T-helper 2 cell treated with Interferon-gamma antibody and Interleukin-4, amounts not matched to agents 5 μg/mL and 100 μg/mL, for 36 hours (primary cell): ENCODE measurements at places on chromosomes 16 and 17.

DNA sequence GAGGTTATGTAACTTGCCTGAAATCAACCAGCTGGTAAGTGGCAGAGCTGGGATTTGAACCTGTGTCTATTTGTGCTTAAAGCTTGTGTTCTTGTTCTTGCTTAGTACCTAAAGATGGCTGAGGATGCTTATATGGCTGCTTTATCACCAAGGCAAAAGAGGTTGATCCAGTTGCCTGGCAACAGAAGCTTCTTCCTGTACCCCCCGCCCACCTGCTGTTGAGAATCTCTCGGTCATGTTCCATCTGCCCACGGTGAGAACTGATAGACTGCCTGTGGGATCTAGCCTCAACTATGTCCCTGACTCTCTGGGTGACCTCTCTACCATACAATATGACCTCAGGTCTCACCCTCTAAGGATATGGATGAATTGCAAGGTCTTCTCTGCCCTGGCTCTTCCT lies 60.7 kb downstream of the ABCC6 start:
- peak; percentile 16 for DNase-seq
- no peak overlapping the region for H3K4me3 ChIP-seq
- no peaks in the 10 kb centered on the region for H3K36me3 ChIP-seq

DNA sequence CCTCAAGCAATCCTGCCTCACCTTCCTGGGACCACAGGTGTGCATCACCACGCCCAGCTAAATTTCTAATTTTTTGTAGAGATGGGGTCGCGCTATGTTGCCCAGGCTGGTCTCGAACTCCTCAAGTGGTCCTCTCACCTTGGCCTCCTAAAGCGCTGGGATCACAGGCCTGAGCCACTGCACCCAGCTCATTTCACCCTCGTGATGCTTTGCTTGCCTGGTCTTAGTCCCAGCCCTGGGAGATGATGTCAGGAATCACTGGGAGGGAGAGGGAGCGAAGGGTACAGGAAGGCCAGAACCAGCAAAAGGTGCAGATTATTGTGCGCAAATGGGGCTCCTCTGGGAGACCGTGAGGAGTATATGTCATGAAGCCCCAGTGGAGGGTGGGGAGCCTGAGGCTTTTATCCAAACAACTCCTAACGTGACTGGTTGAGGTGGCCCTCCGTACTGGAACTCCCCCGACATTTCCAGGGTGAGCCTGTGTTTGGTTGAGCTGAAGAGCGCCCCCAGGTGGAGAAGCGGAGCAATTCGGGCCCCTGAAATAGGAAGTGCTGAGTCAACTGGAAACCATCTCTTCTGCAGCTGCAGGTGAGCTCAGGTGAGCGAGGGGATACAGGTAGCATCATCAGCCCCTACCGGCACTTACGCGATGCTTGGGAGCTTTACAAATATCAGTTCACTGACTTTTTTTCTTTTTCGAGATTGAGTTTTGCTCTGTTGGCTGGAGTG lies 41.2 kb upstream of the HAPSTR1 start:
- no peaks in the 10 kb centered on the region for H3K27me3 ChIP-seq
- no peak for DNase-seq
- no peaks in the 10 kb centered on the region for H3K36me3 ChIP-seq

- peaks cover 9% of the 10 kb centered on the region for H3K4me1 ChIP-seq
- peaks cover 24% of the 10 kb centered on the region for H3K27me3 ChIP-seq
- H3K27ac ChIP-seq = no peak overlapping the region
- H3K4me3 ChIP-seq = no peak overlapping the region
Measured at GRCh38 chr17:68468334-68468733, 11.0 kb upstream of the WIPI1 start.

DNA sequence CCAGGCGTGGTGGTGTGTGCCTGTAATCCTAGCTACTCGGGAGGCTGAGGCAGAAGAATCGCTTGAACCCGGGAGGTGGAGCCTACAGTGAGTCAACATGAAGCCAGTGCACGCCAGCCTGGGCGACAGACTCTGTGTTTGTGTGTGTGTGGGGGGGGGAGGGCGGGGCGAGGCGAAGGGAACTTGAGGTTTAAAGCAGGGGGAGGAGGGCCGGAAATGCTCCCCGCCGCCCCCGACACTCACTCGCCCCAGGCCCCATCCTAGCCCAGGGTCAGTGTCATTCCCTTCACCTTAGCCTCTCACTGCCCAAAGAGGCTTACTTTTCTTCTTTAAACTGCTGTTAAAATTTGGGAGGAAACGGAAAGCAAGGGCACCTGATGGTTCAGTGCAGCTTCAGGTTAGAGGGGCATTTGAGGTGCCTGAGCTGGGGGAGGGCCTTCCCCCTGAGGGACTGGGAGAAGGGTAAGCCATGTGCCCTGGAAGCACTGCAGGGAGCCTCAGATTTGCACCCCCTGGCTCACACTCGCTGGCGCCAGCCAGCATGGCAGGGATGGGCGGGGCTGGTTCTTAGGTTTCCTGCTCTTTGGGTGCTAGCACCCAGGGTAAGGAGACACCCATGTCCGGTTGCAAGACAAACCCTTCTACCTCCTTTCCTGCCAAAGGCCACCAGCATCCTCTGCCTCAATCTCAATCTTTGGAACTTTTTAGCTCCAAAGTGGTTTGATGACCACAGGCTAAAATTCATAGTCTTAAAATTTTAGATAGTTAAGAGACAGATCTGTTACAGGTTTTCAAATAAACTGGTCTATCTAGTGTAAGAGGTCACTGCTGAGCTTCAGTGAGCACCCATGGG lies 2.2 kb upstream of the LIMD2 start:
- no peaks in the 10 kb centered on the region for H3K27me3 ChIP-seq
- peaks cover 47% of the 10 kb centered on the region for H3K4me1 ChIP-seq
- DNase-seq = peak; percentile 74
- H3K27ac ChIP-seq = peak overlapping the region; percentile 94

DNA sequence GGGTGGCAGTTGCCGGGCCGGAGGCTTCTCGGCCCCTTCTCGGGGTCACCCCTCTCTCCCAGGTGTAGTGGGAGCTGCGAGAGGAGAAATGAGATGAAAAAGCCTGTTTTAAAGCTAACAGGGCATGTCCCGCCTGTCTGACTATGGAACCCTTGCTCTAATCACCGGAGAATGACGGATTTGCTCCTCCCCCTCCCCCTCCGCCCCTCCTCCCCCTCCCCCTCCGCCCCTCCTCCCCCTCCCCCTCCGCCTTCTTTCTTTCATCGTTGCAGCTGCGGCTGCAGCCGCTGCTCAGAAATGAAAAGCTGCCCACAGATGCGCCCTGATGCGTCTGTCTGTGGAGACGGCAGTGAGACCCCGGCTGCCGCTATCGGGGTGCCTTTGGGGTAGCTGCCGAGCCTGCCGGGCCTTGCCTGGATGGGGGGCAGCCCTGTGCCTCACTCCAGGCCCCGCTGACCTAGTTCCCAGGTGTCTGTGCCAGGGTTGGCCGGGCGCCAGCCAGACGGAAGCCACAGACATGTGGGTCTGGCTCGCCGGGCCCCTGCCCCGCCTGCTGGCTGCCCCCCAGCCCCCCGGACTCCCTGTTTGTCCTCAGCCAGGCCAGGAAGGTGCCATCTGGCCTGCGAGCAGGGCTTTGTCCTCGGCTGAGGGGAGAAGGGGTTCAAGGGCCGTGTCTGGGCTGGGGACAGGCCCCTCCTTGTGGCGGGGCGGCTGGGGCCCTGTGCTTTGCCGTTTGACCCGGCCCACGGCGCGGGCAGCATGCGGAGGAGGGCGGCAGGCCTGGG lies 37.7 kb downstream of the GINS2 start:
- no peak overlapping the region for H3K4me3 ChIP-seq
- H3K36me3 ChIP-seq = peaks cover 7% of the 10 kb centered on the region
- no peak overlapping the region for H3K27ac ChIP-seq
- no peak for DNase-seq
- H3K4me1 ChIP-seq = no peaks in the 10 kb centered on the region
- no peaks in the 10 kb centered on the region for H3K27me3 ChIP-seq

DNA sequence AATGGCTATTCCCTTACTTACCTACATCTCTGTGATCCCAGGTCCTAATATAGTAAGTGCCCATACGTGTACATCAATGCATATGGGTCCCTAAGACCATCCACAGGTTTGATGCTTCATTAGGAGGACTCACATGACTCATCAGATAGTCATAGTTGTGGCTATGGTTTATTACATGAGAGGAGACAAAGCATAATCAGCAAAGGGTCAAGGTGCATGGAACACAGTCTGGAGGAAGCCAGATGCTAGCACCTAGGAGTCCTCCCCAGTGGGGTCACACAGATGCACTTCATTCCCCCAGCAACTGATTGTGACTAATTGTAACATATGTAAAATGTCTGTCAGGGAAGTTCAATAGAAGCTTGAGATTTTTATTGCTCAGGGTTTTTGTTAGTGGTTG lies 42.8 kb downstream of the PHKB start:
- H3K36me3 ChIP-seq = peaks cover 48% of the 10 kb centered on the region
- peaks cover 4% of the 10 kb centered on the region for H3K4me1 ChIP-seq
- H3K27me3 ChIP-seq = no peaks in the 10 kb centered on the region
- no peak overlapping the region for H3K4me3 ChIP-seq
- no peak for DNase-seq

- H3K36me3 ChIP-seq = peaks cover 8% of the 10 kb centered on the region
- H3K27ac ChIP-seq = no peak overlapping the region
- peaks cover 15% of the 10 kb centered on the region for H3K27me3 ChIP-seq
- peaks cover 13% of the 10 kb centered on the region for H3K4me1 ChIP-seq
Measured at GRCh38 chr17:49850218-49850610, 2.3 kb upstream of the TAC4 start.

- H3K36me3 ChIP-seq = no peaks in the 10 kb centered on the region
- DNase-seq = no peak
- H3K27ac ChIP-seq = no peak overlapping the region
- H3K4me3 ChIP-seq = peak overlapping the region; percentile 26
- H3K4me1 ChIP-seq = no peaks in the 10 kb centered on the region
Measured at GRCh38 chr16:983044-984030, 1.8 kb downstream of the SOX8 start.

DNA sequence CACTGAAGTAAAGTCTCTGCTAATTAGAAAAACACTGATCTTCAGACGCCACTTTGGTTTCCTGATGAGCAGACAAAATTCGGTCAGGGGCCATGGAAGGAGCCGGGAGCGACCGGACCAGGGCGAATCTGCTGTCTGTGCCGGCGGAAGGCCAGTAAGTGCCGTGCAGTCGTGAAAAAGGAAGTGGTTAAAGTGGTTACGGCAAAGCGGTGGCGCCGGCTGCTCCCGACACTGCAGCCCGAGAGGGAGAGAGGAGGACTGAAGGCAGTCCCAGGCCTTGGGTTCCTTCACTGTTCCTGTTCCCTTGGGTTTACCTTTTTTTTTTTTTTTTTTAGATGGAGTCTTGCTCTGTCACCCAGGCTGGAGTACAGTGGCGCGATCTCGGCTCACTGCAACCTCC lies 17.3 kb upstream of the HEXD start:
- H3K4me1 ChIP-seq = peaks cover 10% of the 10 kb centered on the region
- peak; percentile 65 for DNase-seq
- H3K27ac ChIP-seq = peak overlapping the region; percentile 90
- peaks cover 18% of the 10 kb centered on the region for H3K36me3 ChIP-seq
- H3K4me3 ChIP-seq = peak overlapping the region; percentile 85

GRCh38 chr17:38564869-38565268 lies 40.9 kb downstream of the SRCIN1 start:
- no peak overlapping the region for H3K27ac ChIP-seq
- no peaks in the 10 kb centered on the region for H3K36me3 ChIP-seq
- peaks cover 4% of the 10 kb centered on the region for H3K4me1 ChIP-seq

DNA sequence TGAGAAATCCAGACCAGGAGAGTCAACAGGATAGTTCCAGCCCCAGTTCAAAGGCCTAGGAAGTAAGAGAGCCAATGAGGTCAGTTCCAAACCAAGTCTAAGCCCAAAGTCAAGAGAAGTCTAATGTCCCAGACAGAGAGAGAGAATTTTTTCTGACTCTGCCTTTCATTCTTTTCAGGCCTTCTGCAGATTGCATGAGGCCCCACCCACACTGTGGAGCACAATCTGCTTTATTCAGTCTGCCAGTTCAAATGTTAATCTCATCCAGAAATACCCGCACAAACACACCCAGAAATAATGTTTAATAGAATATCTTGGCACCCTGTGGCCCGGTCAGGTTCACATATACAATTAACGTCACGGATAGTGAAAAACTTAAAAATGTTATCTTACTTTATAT lies 962.4 kb upstream of the SOX9 start:
- no peaks in the 10 kb centered on the region for H3K4me1 ChIP-seq
- H3K27me3 ChIP-seq = no peaks in the 10 kb centered on the region
- H3K36me3 ChIP-seq = no peaks in the 10 kb centered on the region

GRCh38 chr17:74678541-74678940 lies 34.2 kb downstream of the CD300LF start:
- no peak overlapping the region for H3K4me3 ChIP-seq
- H3K4me1 ChIP-seq = peaks cover 15% of the 10 kb centered on the region
- no peak overlapping the region for H3K27ac ChIP-seq
- H3K36me3 ChIP-seq = no peaks in the 10 kb centered on the region

GRCh38 chr16:85657267-85657650 lies 31.5 kb downstream of the GINS2 start:
- H3K27me3 ChIP-seq = no peaks in the 10 kb centered on the region
- H3K4me3 ChIP-seq = no peak overlapping the region
- DNase-seq = no peak
- peak overlapping the region; percentile 21 for H3K27ac ChIP-seq
- peaks cover 25% of the 10 kb centered on the region for H3K36me3 ChIP-seq

DNA sequence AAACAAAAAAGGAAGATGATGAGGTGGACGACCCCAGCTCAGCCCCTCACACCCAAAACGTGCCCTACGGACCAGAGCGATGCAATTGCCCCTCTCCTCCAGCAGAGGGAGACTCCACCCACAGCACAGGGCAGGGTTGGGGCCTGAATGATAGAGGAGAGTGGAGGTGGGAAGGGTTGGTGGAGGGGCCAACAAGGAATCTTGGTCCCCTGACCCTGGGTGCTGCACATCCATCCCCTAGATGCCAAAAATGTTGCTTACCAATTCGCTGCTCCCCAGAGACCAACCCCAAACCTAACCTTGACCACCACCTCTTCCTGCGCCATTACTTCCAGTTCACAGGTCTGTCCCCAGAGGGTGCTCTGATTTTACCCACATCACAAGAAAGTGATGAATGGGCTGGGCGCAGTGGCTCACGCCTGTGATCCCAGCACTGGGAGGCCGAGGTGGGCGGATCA lies 12.9 kb downstream of the P2RX5 start:
- H3K36me3 ChIP-seq = peaks cover 26% of the 10 kb centered on the region
- H3K27me3 ChIP-seq = no peaks in the 10 kb centered on the region
- H3K27ac ChIP-seq = peak overlapping the region; percentile 60
- peak; percentile 46 for DNase-seq

DNA sequence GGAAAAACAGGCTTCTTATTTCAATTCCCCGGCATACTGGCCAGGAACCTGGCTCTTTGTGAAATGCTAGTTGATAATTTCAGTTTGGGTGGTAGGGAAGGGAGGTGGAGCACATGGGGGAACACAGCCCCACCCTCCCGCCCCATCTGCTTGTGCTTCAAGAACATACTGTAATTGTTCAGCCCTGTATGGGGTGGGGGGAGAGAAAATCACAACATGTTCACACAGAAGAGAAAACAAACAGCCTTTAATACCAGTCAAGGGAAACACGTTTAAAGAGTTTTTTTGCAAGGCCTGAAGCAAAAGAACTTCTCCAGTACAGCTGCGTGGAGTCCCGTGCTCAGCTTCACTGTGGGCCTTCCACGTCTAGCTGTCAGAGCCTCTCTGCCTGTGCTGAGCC lies 59.7 kb downstream of the SHISA6 start:
- DNase-seq = no peak
- no peaks in the 10 kb centered on the region for H3K27me3 ChIP-seq
- no peak overlapping the region for H3K27ac ChIP-seq
- H3K4me1 ChIP-seq = no peaks in the 10 kb centered on the region
